ENCODE measurements at places on chromosomes 13 and 19.

DNA sequence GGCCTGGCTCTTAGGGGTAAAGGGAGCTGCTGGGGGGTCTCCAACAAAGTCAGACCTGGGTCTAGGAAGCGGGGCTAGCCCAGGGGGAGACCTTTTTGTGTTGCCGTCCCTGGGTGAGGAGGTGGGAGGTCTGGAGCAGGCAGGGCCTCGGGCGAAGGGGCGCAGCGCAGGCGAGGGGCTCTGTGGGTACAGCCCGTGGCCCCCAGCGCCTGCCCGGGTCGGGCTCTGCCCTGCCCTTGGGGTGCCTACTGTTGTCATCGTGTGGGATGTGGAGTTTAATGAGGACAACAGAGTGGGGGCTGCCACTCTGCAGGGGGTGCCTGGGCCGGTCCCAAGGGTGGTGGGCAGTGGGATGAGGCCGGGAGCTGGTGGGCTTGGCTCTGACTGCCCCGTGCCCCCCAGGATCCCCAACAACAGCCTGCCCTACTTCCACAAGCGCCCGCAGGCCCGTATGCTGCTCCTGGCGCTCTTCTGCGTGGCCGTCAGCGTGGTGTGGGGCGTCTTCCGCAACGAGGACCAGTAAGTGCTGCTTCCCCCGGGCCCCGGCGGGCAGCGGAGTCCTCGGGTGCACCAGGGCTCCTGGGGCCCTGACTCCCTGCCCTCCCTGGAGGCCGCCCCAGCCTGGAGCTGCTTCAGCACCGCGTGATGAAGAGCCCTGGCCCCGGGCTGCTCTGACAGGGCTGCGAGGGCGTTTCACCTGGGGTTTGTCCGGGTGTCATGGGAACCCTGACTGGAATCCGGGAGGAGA lies 12.2 kb downstream of the SPPL2B start:
- no peak for DNase-seq

- DNase-seq: no peak
Measured at GRCh38 chr13:102392481-102393209, 9.2 kb downstream of the FGF14 start.

GRCh38 chr13:64506246-64506645 lies 2723.9 kb downstream of the PCDH9 start:
- no peak for DNase-seq

GRCh38 chr19:58170860-58171259 lies 12.0 kb upstream of the ZNF274 start:
- DNase-seq: no peak
